ENCODE measurements at places on chromosomes 2 and 18.

GRCh38 chr2:5359397-5359796, 332.8 kb upstream of the SOX11 start:
- no peak for DNase-seq

GRCh38 chr2:41963661-41964525, 83.9 kb upstream of the PKDCC start:
- no peak for DNase-seq

DNA sequence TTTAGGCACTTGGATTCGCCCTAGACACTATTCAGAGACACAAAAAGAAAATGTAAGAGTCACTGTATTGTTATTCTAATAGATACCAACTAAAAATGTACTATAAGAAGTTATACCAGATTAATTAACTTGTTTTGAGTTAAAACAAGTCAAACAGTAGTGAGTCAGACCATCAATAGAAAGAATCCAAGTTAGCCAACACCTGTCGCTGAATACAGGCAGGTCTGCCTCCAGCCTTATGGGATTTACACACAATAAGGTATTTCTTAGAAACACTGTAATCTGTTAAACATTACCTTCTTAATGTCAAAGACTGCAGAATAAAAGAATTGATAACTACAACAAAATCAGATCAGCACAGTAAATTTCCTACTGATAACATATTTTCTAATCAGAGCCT, 181.4 kb downstream of the DYM start:
- no peak for DNase-seq

DNA sequence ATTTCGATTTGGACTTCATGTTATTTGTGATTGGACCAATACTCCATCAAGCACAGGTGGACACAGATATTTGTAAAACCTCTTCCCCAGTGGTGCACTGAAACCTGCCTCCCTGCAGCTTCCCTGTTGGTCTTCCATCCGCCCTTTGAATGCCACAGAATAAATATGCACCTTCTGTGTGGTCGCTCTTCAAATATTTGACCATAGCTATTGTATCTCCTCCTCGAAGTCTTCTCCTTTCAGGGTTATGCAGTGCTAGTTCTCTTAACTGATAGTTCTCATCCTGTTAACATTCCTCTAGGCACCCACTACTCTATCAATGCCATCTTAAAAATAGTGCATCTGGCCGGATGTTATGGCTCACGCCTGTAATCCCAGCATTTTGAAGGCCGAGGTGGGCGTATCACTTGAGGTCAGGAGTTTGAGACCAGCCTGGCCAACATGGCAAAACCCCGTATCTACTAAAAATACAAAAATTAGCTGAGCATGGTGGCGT, 12.5 kb downstream of the SPATS2L start:
- no peak for DNase-seq

DNA sequence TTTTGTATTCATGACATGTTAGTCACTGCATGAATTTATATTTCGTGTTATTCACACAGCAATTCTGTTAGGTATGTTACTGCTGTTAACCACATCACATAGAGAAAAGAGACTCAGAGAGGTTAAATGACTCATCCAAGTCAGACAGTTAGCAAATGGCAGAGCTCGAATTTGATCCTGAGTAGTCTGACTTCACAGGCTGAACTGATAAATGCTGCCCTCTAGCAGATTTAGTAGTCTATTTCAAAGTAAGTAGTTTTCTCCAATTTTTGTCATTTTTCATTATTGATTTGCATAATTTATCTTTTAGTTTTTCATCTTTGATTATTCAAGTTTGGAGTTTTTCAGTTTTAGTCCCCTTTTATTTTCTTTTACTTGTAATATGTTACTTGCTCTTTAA, 58.3 kb downstream of the WDR7 start:
- DNase-seq = no peak

GRCh38 chr2:64295326-64296139, 151.3 kb upstream of the PELI1 start:
- DNase-seq = no peak

DNA sequence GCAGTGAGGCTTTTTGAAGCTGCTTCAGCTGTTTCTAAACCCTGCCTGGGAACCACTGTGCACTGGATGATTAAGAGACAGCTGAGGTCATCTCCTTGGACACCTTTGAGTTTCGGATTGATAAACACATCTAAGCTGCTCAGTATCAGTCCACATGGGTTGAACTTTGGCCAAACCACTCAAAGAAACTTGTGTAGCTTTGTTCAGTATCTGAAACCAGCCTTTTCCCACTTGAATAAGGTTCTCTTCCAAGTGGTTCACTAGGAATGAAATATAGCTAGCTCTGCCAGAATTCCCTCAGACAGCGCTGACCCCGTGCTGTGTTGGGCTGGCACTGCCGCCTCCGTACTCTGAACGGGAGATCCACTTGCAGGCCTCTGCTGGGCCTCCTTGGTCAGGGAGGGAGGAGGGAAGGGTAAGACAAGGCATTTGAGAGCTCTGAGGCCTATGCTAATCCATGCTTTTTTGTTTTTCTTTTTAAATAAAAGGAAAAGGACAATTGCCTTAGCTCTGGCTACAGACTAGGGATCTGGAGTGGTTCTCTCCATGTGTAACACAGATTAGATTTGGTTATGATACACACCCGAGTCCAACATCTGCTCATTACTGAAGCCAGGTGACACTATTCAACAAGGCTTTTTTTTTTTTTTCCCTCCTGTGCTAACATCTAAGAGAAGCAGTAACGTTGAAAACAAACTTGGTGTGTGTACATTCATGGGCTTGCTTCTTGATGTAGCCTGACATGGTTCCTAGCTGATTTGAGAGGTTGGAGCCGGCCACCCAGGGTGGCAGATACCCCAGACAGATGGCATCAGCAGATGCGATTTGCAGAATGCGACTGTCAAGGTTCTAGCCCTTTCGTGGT, 67.7 kb downstream of the NCK2 start:
- DNase-seq = no peak

DNA sequence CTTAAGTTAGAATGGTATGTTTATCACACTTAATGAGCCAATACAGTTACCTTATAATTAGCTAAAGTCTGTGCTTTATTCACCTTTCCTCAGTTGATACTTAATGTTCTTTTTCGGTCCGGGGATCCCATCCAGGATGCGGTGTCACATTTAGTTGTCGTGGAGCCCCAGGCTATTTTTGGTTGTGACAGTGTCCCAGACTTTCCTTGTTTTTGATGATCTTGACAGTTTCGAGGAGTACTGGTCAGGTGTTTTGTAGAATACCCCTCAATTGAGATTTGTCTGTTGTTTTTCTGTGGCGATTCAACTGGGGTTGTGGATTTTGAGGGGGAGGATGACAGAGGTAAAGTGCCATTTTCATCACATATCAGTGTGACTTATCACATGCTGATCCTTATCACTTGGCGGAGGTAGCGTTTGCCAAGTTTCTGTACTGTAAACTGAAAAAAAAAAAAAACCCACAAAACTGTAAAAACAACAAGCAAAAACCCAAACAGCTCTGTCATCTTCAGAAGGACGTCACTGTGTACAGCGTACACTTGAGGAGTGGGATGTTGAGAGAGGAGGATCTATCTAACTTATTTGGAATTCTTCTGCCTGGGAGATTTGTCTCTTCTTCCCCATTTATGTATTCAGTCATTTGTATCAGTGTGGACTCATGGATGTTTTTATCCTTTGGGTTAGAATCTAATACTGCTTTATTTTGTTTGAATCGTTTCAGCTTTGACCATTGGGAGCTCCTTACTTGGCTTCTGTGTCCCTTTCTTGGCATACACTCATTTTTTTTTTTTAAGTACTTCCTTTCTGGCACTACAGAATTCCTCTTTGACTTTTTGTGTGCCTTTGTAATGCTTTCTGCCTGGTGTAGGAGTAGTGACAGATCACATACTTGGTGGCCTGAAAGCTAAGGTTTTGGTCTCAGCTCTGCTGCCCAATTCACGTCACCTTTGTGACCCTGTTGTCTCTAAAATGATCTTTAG, 68.1 kb downstream of the FMNL2 start:
- no peak for DNase-seq
